ENCODE measurements at places on chromosomes 13 and 19.

GRCh38 chr13:110388108-110388943 is 81.2 kb downstream of the COL4A2 start:
- peak; percentile 47 for DNase-seq

GRCh38 chr19:1173159-1173844 is 766 bp downstream of the SBNO2 start:
- DNase-seq, result no peak

GRCh38 chr13:44703371-44703770 is 127.2 kb upstream of the TSC22D1 start:
- no peak for DNase-seq

DNA sequence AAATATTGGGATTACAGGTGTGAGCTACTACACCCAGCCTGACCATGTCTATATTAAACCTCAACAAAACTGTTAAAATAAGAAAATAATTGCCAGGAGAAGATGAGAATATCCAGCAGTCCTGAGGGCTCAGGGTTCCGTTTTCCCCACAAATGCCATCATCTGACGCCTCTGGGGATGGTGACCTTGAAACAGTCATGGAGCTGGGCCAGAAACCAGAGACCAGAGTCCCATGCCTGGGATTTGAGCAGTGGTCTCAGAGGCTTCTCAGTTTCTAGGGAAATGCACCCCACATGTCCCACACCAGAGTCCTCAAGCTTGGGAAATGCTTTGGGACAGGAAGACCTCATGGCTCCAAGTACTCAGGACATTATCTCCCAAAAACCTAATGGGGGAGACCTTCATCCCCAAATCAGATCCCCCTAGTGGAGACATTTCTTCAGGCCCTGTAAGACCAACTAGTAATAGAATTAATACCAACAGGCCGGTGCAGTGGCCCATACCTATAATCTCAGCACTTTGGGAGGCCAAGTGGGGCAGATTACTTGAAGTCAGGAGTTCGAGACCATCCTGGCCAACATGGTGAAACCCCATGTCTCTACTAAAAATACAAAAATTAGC is 2.9 kb upstream of the MAP1S start:
- DNase-seq, result no peak

DNA sequence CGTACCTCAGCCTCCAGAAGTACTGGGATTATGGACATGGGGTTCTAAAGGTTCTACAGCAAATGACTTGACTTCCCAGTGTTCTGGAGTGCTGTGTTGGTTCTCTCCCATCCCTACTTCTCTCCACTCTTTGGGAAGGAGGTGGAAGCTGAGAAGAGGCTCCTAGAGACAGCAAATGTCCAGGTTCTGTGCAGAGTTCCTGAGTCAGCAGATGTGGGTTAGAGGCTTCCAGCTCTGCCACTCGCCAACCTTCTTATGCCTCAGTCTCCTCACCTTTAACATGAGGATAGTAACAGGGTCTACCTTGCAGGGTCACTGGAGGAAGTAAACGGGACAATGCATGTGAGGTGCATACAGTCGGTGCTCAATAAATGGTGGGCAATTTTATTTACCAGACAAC is 80.5 kb upstream of the VSTM2B start:
- DNase-seq, result no peak

- no peak for DNase-seq
Observed at GRCh38 chr13:44874886-44875630, 114.2 kb downstream of the NUFIP1 start.

DNA sequence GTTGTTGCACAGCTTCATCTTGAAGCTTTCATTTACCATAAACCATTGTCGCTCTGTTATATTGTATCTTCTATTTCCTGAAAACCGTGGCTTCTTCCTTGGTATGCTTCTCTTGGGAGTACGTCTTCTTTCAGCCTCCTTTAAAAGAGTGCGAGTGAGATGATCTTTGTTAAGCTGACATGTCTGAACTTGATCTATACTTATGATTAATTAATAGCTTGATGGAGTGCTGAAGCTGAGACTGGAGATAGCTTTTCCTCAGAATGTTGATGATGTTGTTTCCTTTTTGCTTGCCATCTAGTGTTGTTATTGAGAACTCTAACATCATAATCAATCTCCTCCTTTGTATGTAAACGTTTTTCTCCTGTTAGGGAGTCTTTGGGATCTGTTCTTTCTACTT is 529.3 kb upstream of the SPRY2 start:
- no peak for DNase-seq

DNA sequence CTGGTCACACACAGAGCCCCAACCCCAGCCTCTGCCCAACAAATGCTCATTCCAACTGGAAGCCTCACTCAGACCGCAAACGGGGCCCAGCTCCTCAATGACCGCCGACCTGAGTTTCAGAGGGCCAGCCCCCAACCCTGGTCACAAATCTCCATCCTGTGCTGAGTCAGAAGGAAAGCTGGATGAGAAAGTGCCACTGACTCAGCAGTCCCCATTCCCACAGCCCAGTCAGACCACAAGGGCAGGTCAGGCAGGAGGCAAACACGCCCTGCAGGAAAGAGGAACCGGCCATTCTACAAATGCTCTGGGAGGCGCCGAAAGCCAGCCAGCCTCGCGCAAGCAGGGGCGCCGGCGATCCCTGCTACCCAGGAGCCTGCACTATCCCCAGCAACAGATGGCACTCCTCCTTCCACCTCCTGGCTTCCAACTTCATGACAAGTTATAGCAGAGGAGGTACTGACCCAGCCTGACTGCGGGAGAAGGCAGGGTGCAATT is 14.1 kb upstream of the PRKD2 start:
- no peak for DNase-seq

GRCh38 chr13:113724016-113724758 is 34.8 kb upstream of the TMEM255B start:
- DNase-seq, result no peak

DNA sequence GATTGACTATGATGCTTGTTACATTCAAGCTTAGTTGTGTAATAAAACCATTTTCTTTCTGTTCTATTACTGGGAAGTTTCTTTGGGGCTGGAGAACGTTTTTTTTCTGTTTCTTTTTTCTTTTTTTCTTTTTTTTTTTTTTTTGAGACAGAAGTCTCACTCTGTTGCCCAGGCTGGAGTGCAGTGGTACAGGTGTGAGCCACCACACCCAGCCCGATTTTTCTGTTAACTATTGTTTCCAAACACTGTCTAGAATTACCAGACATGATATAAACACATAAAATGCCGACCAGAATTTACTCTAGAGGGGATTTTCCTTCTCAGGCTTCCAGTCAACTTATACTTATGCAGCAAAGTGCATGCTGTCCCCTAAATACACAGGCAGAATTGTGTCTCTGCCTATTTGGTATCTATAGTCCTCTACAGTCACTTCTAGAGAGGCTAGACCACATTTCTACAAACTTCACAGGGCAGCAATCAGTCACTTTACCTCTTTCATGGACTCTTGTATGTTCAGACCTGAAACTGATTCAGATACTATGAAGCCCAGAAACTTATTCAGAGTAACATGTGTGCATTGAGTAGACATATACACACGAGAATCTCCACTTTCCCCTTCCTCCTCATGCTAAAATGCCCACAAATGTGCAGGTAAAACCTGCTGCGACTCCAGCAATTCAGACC is 121.2 kb downstream of the ZNF737 start:
- DNase-seq, result no peak

DNA sequence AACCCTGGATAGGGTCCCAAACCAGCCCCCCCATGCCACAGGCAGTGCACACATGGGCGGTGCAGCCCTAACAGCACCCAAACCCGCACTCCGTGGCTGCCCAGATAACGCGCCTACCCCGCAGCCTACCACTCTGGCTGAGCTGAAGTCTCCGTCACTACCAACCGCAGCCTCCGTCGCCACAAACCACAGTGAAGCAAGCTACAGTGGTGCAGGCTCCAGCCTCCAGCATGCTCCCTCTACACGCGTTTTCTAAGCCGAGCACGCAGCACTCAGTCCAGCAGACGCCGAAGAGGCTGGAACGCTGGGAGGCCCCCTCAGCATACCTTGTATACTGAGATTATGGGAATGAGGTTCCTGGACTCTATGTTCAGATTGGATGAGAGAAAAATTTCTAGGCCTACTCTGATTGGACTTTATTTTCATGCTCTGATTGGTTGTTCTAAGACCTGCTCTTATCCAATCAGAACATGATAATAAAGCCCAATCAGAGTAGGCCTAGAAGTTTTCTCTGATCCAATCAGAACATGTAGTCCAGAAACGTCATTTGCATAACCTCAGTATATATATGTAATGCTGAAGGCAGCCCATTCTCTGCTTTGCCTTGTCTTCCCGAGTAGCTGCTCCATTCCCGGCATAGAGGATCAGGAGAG is 56.7 kb upstream of the C1QTNF9B start:
- DNase-seq, result no peak

GRCh38 chr13:52405767-52406494 is at the start of gene THSD1:
THSD1 (minus strand) TSS chr13:52406172; CDS start chr13:52402600, 3,572 bp downstream.
- DNase-seq, result no peak

DNA sequence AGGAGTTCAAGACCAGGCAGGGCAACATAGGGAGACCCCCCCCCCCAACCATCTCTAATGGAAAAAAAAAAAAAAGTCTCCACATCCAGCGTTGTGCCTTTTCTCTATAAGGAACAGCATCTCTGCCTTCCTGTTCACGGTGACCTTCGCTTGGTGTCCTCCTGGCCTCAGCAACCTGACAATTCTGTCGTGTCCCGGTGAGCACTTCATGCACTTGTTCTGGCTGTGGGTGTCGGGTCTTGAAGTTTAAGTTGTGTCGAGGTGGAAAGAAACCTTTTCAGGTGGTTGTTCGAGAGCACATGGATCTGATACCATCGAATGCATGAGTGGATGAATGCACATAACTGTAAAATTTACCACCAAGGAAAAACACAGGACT is 594 bp downstream of the ZNF559 start:
- no peak for DNase-seq

GRCh38 chr13:83508771-83509301 is 373.4 kb downstream of the SLITRK1 start:
- no peak for DNase-seq

DNA sequence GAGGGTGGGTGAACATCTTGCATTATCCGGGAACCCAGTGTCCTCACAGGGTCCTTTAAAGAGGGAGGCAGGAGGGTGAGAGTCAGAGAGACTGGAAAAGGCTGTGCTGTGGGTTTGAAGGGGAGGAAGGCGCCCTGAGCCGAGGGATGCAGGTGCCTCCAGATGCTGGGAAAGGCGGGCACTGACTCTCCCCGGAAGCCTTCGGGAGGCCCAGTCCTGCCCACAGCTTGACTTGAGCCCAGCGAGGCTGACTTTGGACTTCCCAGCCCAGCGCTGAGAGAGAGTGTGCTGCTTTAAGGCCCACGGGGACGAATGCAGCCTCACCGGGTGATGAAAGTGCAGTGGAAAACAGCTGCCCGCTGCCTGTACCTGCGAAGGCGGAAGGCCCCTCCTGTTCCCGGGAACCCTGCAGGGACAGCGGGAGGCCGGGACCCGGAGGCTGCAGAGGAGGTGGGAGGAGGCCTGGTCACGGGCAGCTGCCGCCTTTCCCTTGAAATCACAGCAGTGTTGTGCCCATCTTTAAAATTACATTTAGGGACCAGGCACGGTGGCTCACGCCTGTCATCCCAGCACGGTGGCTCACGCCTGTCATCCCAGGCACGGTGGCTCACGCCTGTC is 16.1 kb downstream of the REXO1 start:
- DNase-seq, result no peak

GRCh38 chr19:7658219-7658686 is 10.6 kb upstream of the RETN start:
- no peak for DNase-seq

DNA sequence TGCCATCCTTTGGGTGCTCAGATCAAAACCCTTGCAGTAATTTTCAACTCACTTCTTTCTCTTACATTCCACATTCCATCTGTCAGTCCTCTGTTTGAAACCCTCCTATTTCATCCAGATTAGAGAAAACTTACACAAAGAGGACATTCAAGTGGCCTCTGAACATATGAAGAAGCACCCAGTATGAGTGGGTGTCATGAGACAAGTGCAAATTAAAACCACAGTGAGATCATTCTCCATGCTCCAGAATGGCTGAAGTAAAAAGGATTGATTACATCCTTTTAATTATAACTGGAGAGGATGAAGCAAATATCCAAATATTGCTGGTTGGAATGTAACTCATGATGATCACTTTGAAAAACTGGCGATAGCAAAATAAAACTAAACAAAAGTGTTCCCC is 96.5 kb downstream of the MIPEP start:
- DNase-seq, result no peak

DNA sequence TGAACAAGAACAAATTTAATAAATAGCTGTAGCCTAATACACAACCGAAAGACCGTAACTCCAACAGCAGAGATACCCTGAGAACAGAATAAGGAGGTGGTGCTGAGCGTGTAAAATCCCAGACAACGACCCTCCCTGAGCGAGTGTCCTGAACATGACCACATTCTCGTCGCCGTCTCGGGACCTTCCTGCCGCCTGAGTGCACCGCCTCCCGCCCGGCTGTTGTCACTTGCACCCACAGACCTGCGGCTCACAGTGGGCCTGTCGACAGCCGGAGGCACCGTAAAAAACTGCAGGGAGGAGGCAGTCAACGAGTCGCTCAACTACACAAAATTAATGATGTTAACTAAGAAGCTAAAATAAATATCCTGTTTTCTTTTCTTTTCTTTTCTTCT is 35.8 kb upstream of the GRTP1 start:
- no peak for DNase-seq

DNA sequence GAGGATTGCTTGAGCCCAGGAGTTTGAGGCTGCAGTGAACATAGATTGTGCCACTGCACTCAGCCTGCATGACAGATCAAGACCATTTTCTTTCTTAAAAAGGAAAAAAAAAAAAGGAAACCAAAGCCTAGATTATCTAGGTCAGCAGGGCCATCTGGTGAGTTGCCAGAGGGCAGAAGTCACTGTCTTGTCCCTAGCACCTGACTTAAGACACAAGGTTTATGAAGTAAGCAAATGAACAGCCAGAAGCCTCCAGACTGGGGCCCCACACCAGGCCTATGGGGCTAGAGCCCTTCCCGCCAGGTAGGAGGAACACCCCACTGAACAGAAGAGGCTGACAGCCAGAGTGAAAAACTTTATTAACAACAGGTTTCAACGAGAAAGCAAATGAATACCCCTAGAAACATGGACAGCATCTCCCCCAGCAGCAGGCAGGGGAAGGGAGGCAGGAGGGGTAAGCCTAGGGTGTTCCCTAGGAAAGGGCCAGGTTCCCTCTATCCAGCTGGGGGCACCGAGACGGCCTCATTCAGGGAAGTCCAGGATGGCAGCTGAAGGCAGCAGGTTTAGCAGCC is 1.2 kb downstream of the WDR83 start:
- DNase-seq, result no peak

GRCh38 chr13:111539252-111539651 is 218.8 kb downstream of the TEX29 start:
- no peak for DNase-seq
